Activated CD8-positive, alpha-beta memory T cell treated with anti-CD3 and anti-CD28 coated beads for 36 hours (primary cell): ENCODE measurements at places on chromosomes 5 and 9. TPM values are rescaled to one million over a fixed set of nuclear protein-coding genes. Genes with fewer than 3 reads are reported as not detected.

Gene MVB12B
- 7.8 TPM for total RNA-seq

Gene SLC28A3
- total RNA-seq, result 0.38 TPM

Gene LCN2
- not detected for total RNA-seq

Gene TIFAB
- total RNA-seq, result not detected

Gene PITX1
- total RNA-seq, result 0.10 TPM
